ENCODE measurements at places on chromosomes 1 and 21. TPM values are rescaled to one million over a fixed set of nuclear protein-coding genes. Genes with fewer than 3 reads are reported as not detected.
A peak's percentile ranks its signal among the peaks of the same experiment; 100 is the strongest.

The CD1B gene
- total RNA-seq = not detected

- no peaks in the 10 kb centered on the region for H3K27me3 ChIP-seq
- no peak overlapping the region for H3K4me3 ChIP-seq
- peaks cover 9% of the 10 kb centered on the region for H3K4me1 ChIP-seq
- H3K27ac ChIP-seq = no peak overlapping the region
These were observed 18.6 kb upstream of the RGS8 start for GRCh38 chr1:182702826-182703524.

GRCh38 chr1:52041551-52042185, 8.1 kb upstream of the KTI12 start:
- no peaks in the 10 kb centered on the region for H3K4me1 ChIP-seq
- peaks cover 23% of the 10 kb centered on the region for H3K36me3 ChIP-seq
- H3K27ac ChIP-seq = no peak overlapping the region
- H3K4me3 ChIP-seq = no peak overlapping the region
- H3K27me3 ChIP-seq = no peaks in the 10 kb centered on the region

The UAP1 gene
- total RNA-seq = 30.4 TPM

The OR2T33 gene
- not detected for total RNA-seq

GRCh38 chr1:38052750-38053415, 6.3 kb upstream of the POU3F1 start:
- no peaks in the 10 kb centered on the region for H3K36me3 ChIP-seq
- H3K27me3 ChIP-seq = peaks cover 94% of the 10 kb centered on the region
- H3K27ac ChIP-seq = no peak overlapping the region
- no peak overlapping the region for H3K4me3 ChIP-seq
- H3K4me1 ChIP-seq = peaks cover 3% of the 10 kb centered on the region

The LEMD1 gene
- 1.3 TPM for total RNA-seq

- no peaks in the 10 kb centered on the region for H3K27me3 ChIP-seq
- peaks cover 27% of the 10 kb centered on the region for H3K4me1 ChIP-seq
- DNase-seq = no peak
- H3K4me3 ChIP-seq = no peak overlapping the region
These were observed 53.3 kb upstream of the WASF2 start for GRCh38 chr1:27543284-27543683.

The LRRC71 gene
- 0.34 TPM for total RNA-seq

DNA sequence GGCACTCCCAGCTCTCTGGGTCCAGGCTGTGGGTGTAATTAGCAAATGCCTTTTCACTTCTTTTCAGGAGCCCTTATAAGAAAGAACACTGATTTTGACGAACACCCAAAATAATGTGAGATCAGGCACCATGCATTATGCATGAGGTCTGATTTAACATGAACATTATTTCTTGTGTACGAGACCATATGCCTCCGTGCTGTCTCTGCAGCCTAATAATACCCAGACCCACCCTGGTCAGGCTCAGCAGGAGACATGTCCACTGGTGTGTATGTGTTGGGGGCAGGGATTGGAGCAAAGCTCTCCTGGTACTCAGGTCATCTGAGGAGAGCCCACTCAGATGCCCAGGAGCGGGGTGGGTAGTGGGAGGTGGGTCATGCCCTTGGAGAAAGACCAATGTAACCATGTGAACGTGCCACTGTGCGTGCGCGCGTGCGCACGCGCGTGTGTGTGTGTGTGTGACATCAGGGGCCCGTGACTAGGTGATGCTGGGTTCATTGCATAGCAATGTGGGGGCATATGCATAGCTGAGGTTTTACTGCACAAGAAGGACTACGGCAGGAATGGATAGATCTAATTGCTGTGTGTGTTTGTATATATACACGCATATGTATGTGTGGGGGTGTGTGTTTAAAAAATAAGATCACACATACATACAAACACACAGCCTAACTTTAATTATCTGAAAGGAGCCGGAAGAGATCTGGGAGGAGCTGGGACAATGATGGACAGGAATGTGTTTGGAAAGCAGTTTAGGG, 7.1 kb downstream of the POU3F1 start:
- H3K4me3 ChIP-seq = no peak overlapping the region
- no peak for DNase-seq
- H3K4me1 ChIP-seq = peaks cover 2% of the 10 kb centered on the region
- no peak overlapping the region for H3K27ac ChIP-seq
- H3K36me3 ChIP-seq = no peaks in the 10 kb centered on the region

The BCAR3 gene
- total RNA-seq = 9.1 TPM

DNA sequence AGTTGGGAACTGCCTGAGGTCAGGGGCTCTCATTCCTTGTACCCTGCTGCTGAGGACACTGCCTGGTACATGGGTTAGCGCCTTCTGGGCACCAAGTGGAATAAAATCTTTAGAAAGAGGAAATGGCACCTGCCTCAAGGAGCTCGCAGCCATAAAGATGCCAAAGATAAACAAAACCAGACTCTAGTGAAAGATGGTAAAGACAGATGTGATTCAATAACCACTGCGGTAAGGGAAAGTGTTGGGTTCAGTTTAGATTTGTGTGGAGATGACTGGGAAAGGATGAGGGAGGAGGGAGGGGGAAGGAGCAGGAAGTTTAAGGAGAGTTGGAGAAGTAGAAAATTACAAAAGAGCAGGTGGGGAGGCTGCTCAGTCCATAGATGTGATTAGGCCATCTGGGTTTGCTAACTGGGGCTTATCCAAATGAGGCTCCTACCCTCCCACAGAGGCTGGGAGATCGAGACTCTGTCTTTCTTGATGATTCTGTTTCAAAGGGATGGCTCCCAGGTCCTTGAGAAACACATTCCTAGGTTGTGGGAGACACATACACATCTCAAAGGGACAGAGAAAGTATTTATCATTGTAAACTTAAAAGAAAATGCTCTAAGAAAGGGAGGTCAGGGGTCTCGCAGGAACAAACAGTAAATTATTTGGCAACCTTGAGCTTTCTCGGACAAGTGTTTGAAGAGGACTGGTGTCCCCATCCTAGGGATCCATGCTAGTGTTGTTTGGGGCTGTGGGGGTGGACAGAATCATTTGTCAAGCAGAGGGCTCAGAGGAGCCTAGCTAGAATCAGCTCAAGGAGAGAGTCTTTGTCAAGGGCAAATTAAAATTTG, 65.7 kb upstream of the MORC3 start:
- H3K4me3 ChIP-seq = no peak overlapping the region
- no peaks in the 10 kb centered on the region for H3K4me1 ChIP-seq
- H3K36me3 ChIP-seq = peaks cover 19% of the 10 kb centered on the region
- H3K27ac ChIP-seq = no peak overlapping the region

The CYP2J2 gene
- 2.9 TPM for total RNA-seq

DNA sequence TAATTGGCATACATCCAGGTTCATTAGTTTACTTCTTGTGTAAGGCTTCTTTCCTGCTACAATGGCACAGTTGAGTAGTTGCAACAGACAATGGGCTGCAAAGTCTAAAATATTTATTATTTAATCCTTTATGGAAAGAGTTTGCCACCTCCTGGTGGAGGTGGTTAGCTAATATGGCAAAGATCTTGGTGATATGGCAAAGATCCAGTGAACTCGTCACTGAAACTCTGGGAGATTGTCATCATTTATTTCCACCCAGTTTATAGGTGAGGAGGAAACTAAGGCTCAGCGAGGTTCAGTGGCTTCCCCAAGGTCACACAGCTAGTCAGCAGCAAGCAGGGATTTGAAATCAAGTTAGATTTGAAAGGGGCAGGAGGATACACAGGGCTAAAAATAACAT, 16.1 kb upstream of the IFFO2 start:
- H3K27ac ChIP-seq = no peak overlapping the region
- H3K27me3 ChIP-seq = peaks cover 3% of the 10 kb centered on the region
- no peak for DNase-seq
- H3K4me3 ChIP-seq = no peak overlapping the region
- H3K36me3 ChIP-seq = no peaks in the 10 kb centered on the region
- H3K4me1 ChIP-seq = no peaks in the 10 kb centered on the region

DNA sequence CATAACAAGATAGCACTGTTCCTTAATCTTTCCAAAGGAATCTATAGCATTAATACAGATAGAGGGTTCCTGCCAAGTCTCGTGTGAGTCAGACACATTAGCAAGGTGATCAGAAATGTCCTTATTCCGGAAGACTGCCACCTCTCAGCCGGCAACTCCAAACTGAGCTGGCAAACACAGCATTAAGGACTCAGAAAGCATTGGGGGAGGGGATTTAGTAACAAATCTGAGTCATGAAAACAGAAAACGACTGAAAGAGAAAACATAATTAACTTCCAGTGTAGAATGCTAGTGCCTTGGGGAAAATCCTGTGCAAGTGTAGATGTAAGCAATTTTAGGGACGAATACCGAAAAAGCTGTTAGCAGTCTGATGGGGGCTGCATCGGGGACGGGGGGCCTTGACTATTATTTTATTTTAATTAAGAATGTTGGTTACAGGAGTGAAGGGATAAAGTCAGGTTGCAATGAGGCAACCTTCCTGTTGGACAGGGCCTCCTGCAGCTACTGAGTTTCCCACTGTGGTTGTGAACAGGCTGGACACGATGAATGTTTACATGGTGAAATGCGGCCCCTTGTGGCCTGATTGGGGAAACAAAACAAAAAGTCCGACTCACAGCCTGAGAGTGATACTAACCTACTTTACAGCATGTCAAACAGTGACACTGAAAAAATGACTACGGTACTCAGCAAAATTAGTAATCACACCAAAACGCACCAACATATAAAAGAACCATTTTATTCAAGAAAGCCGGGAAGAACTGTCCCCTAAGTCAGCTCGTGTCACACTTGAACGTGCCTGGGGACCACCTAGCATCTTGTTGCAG, 20.7 kb downstream of the MIS18A start:
- DNase-seq = peak; percentile 45
- H3K27ac ChIP-seq = peak overlapping the region; percentile 57
- no peaks in the 10 kb centered on the region for H3K36me3 ChIP-seq

- no peaks in the 10 kb centered on the region for H3K4me1 ChIP-seq
- DNase-seq = no peak
- peaks cover 12% of the 10 kb centered on the region for H3K27me3 ChIP-seq
- H3K4me3 ChIP-seq = no peak overlapping the region
- H3K36me3 ChIP-seq = no peaks in the 10 kb centered on the region
These were observed 31.7 kb downstream of the JAM2 start for GRCh38 chr21:25670726-25671125.

The GDAP2 gene
- total RNA-seq = 26.5 TPM

The TMEM81 gene
- total RNA-seq = 4.6 TPM

DNA sequence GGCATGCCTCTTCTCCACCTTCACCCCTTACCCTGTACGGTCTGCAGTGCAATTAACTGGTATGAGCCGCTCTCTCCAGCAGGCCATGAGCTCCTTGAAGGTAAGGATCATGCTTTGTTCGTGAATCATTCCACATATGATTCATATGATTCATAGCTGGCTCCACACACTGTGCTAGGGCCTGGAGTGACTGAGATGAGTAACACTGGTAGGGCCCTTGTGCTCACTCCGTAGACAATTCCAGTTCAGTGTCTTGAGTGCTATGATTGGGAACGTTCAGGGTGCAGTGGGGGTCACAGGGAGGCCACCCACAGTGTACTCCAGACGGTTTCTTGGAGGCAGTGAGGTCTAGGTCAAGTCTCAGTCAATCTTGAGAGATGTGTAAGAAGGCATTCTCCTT, 239.8 kb downstream of the LMX1A start:
- no peaks in the 10 kb centered on the region for H3K36me3 ChIP-seq
- H3K4me1 ChIP-seq = peaks cover 16% of the 10 kb centered on the region
- no peak overlapping the region for H3K27ac ChIP-seq
- no peak for DNase-seq

The SPRR2G gene
- total RNA-seq = not detected

- H3K27ac ChIP-seq = peak overlapping the region; percentile 64
- H3K4me1 ChIP-seq = peaks cover 15% of the 10 kb centered on the region
- DNase-seq = no peak
- no peak overlapping the region for H3K4me3 ChIP-seq
- peaks cover 2% of the 10 kb centered on the region for H3K36me3 ChIP-seq
These were observed 20.6 kb downstream of the LUZP1 start for GRCh38 chr1:23148084-23148483.

All from mesothelial cell of epicardium (in vitro differentiated cells).